ENCODE measurements at places on chromosomes 11 and 22.

DNA sequence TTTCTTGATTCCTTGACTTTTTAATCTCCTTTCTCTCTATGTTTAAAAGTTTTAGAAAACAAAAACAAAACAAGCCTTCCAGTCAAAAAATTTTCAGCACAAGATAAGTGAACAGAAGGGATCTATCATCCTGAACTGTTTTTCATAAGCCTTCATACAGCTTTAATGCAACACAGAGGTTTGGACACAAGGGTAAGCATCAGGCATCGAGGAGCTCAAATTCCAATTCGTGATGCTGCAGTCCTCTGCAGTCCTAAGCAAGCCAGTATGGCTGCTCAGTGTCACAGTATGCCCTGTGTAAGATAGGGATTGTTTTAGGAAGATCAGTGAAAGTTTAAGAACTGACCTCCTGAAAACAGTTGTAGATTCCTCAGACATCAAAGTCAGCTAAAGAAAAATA, 740.9 kb downstream of the NTM start:
- no peak for DNase-seq

DNA sequence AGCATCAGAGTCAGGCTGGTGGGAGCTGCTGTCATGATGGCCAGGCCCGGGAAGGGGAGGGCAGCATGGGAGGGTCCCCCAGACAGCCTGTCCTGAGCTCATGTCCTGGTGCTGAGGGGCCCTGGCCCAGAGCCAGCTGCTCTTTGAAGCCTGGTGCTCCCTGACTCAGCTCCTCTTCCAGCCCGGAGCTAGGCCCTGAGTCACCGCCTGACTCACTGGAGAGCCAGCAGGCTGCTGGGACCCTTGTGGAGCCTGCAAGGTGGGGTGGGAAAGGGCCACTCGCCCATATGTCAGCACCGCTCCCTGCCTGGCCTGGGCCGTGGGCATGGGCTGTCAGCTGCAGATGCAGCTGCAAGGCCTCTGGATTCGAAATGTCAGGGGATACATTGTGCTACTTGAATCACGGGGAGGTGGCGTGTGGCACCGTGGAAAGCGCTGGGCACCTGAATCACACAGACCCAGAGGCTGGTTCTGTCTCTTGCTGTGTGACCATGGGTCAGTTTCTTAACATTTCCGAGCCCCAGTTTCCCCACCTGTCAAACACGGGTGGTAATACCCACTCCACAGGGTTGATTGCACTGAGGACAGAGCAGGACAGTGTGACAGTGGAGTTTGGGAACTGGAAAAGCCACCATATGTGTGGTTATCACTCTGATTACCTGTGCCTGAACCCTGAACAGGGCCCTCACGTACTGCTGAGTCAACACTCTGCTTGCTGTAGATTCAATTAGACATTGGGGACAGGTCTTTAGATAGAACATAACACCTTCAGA, 4.4 kb downstream of the CACNA1I start:
- DNase-seq = no peak

DNA sequence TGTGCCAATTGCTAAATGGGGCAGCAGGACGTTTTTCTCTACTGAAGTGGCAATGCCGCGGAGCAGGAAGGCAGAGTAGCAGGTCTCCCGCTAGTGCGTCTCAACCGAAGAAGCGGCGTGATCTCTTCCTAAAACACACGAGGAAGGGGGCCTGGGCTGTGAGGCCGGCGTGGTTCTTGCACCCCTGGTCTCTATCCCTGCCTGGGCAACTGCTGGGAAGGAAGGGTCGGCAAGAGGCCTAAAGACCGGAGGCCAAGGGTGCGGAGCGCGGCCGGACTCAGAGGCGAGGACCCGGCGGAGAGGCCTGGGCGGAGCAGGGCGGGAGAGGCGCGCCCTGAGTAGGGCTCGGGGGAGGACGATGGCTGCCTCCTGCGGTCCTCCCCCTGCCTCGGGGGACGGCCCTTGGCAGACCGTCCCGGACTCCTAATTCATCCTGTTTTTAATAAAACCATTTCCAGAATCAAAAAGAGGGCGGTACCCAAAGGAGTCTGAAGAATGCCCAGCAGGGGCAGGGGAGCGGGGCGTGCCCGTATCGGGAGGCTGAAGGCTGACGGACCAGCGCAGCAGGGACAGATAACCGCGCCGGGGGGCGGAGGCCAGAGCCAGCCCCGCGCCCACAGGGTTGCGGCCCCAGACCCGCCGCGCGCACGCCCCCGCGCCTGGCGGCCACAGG, 572 bp upstream of the APLP2 start:
- DNase-seq = peak; percentile 69

GRCh38 chr11:68684385-68685356, at the start of gene GAL:
Gene GAL (plus strand): TSS chr11:68684544. CDS start chr11:68684924, 380 bp downstream.
- no peak for DNase-seq

DNA sequence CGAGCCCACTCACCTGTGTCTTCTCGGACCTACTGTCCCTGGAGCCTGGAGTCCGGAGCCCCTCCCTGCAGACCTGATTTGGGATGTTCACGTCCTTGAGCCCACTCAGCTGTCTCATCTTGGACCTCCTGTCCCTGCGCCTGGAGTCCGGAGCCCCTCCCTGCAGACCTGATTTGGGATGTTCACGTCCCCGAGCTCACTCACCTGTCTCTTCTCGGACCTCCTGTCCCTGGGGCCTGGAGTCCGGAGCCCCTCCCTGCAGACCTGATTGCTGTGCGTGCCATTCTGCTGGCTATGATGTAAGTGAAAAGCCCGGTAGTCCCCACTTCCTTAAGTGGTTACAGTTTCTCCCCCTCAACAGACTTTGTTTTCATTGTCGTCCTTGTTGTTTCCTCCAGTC, 867.1 kb downstream of the BRD1 start:
- no peak for DNase-seq

- no peak for DNase-seq
Observed at GRCh38 chr22:28148816-28149465, 229.9 kb upstream of the PITPNB start.

DNA sequence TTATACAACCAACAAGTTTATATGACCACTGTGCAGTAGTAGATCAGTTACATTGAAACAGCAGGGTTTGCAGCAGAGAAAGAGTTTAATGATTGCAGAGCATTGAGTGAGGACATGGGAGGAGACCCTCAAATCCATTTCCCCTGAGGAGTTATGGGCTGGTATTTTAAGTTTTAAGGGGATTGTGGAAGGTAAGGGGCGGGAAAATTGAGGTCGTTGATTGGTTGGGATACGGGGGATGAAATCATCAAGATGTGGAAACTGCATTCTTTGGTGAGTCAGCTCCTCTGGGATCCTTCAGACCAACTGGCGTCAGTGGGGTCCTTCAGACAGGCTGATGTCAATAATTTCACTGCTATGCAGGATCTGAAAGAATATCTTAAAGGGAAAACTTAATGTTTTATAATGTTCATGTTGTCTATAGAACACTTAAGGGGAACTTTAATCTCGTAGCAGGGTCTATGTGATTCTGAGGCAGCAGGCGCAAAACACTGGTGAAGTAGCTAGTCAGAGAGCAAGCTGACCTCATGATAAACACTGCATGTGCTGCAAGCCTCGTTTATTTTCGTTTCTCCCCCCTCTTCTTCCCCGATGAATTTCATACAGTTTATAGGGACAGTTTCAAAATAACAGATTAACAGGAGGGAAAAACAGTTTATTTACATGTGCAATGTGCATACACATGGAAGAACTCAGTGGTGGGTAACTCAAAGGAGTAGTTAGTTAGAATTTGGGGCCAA, 17.4 kb upstream of the BACE1-AS start:
- no peak for DNase-seq

DNA sequence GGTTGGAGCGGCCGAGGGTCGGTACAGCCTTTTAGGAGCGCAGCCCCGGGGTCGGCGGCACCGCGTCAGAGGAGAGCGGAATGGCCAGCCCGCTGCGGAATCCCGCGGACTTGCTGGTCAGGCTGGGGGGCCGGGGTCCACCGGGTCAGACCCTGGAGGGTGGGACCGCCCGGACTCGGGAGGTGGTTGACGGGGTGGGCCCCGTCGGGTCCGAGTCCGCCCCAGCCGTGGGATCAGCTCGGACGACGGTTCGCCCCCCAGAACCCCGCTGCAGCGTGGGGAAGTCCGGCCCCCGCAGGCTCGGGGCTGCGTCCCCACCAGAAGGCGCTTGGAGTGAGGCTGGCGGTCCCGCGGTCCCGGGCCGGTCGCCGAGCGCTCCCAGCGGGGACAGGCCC, 301 bp upstream of the ADM2 start:
- no peak for DNase-seq

GRCh38 chr11:60953781-60954180, 1.8 kb upstream of the SLC15A3 start:
- no peak for DNase-seq

DNA sequence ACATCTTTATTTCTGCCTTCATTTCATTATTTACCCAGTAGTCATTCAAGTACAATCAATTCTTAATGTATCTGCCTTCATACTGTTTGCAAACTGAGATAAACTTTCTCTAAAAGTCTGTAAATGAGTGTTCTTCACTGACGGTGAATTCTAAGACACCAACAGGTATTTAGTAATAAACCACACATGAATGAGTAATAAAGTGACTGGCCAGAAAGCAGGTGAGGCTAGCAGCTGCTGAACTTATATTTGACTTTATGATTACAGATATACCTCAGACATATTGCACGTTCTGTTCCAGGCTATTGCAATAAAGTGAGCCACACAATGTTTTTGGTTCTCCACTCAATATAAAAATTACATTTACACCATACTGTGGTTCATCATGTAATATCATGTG, 1894.0 kb upstream of the RAG2 start:
- no peak for DNase-seq

GRCh38 chr11:112795911-112796649, 165.1 kb upstream of the NCAM1 start:
- DNase-seq = no peak

DNA sequence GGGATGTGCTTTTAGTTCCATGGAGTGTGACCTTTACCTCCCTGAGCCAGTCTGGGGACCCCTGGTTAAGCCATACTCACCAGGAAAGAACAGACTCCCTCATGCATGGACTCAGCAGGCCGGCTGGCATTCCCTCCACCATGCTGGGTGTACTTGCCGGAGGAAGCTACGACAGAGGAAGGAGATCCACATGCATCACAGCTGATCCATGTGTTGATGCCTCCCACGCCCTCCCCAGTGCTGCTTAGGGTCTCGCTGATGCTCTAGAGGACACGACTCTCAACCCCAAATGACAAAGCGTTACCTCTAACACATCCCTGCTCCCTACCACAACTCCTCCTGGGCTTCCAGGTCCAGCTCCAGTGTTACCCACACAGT, 39.8 kb downstream of the GAB4 start:
- DNase-seq = no peak

DNA sequence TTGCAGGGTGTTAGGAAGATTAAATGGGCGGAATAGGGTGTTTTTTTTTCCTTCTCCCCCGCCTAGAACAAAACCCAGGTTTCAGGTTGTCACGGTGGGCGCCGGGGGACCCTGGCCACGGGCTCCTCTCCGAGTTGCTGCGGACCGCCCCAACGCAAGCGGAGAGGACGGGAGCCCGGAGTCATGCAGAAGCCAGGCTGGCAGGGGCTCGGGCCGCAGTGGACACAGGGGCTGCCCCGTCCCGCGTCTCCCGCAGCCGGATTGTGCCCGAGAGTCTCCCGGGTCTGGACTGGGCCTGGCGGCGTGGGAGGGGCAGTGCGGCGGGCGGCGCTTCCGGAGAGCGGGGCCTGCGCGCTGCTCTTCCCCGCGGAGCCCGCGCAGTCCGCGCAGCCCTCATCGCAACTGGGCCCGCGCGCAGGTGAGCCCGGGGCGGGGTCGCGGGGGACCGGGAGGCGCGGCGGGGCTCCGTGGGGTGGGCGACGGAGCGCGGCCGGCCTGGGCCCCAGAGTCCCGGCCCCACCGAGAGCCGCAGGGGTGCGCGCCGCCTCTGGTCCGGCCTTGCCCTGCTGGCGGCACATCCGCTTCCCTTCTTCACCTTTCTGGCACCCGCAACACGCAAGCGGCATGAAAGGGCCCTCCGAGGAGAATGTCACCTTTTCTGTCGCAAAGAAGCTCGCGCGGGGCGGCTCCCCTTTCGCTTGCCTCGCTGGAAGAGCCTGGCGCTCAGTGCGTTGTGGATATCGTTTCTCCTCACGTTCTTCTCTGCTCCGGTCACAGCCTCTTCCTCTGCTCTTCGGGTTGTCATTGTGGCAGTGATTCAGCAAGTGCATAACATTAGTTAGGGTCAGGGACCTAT, at the start of gene TIRAP:
TIRAP (plus strand) TSS at position 358 of the 856 bp plus-strand sequence. CDS start 7,802 bp downstream, outside the sequence.
- DNase-seq = peak; percentile 74

DNA sequence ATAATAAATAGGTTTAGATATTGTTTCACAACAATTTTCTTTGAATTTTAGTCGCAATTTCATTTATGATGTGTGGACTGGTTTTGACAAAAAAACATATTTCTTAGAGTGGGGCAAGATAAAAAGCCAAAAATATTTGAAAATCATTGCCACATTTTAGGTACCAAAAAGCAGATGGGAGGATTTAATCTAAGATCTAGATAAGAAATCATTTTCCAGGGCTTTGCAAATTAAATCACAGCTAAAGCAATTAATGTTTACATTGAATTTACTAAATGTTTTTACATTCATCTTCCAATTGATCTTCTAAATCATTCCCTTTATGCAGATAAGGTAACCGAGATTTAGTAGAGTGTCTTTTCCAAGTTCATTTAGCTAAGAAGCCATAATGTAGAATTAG, 1386.0 kb upstream of the TENM4 start:
- DNase-seq = no peak

DNA sequence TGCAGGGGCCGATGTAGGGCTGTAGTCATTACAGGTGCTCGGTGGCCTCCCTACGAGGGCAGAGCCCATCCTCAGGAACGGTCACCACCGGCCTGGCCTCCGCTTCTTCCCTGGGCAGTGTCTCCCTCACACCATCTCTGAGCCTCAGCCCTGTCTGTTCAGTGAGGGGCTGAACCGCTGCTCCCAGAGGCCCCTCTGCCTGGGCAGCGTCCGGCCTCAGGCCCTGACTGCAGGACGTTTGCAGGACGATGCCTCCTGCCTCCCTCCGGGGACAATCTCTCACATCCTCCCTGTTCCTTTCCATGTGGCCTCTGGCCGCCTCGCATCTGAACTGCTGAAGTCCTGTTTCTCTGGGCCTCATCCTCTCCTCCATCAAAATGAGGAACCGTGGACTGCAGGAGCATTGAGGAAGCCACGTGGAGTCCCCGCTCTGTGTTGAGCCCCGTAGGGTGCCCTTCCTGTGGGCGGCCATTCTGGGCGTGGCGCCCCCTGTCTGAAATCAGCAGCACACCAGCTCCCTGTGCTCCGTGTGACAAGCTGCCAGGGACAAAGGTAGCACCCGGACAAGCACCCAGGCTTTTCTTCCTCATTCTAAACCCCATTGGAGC, 933.5 kb downstream of the BRD1 start:
- no peak for DNase-seq

Measured in central memory CD4-positive, alpha-beta T cell (primary cell).